ENCODE measurements at places on chromosomes 3 and 15.

- no peak for DNase-seq
Measured at GRCh38 chr3:168796339-168796738, 700.6 kb upstream of the GOLIM4 start.

DNA sequence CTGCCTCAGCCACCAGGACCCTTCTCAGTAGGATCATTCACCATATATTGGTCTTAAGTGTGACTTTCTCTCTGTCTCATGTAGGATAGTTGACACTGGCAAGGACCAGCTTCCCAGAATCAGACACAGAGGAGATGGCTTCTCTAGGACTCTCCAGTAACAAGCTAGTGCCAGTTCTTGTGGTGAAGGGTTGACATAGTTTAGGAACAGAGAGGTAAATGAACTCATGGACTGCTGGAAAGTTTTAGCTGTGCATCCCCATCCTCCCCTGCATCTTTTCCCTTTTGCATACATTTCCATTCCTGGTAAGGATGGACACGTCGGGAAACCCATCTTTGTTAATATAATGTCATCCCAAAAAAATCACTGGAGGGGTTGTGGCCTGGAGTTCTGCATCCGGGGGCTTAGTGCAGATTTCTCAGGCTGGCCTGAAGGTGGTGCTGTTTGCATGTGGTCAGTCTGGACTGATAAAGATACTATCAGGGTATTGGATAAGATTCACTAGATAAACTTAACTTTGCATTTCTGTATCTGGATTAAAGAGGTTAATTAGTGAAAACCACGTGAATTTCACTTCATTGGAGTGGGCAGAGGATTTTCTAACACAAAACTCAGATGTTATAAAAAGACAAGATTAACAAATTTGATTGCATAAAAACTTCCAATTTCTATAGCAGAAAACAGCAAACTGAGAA lies 110.8 kb downstream of the TBC1D2B start:
- peak; percentile 55 for DNase-seq

- no peak for DNase-seq
Measured at GRCh38 chr3:50128001-50128400, 27.1 kb upstream of the SEMA3F start.

DNA sequence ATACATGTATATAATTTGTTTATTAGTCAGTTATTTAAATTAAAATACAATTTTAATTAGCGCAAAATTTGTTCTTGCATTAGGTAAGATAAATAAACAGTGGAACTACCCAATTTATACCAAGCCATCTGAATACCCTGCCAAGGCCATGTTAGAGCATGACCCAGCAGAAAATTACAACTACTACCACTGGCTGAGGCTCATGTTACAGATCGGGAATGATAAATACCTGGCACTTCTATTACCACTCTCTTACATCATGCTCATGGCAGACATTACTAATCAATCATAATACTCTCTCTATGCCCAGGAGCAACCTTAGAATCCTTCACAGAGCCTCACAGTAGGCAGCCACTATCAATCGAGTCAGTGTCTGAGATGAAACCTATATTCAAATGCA lies 21.2 kb upstream of the LMOD3 start:
- DNase-seq = no peak

DNA sequence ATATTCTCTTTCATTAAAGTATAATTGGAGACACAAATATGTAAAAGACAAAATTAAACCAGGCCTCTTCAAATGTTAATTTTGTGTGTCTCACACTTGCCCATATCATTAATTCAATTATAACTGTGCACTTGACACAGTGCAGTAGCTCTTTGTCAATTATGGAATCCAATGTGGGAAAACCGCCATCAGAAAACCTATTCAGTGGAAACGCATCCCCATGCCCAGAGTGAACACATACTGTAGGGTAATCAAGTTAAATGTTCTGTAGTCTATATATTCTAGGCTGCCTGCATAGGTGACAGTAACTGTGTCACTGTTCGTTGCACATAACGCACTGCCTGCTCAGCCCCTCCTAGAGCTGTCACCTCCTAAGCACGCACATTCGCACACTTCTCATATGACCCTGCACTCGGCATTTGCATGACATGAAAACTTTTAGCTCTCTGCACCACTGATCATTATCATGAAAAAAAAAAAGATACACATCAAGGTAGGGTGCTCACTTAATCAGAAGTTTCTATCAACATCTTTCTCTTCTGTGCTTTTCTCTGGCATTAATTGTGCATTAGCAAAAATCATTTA lies 63.2 kb downstream of the MEIS2 start:
- DNase-seq = no peak

GRCh38 chr15:29225534-29226234 lies 43.9 kb downstream of the NSMCE3 start:
- DNase-seq = no peak

DNA sequence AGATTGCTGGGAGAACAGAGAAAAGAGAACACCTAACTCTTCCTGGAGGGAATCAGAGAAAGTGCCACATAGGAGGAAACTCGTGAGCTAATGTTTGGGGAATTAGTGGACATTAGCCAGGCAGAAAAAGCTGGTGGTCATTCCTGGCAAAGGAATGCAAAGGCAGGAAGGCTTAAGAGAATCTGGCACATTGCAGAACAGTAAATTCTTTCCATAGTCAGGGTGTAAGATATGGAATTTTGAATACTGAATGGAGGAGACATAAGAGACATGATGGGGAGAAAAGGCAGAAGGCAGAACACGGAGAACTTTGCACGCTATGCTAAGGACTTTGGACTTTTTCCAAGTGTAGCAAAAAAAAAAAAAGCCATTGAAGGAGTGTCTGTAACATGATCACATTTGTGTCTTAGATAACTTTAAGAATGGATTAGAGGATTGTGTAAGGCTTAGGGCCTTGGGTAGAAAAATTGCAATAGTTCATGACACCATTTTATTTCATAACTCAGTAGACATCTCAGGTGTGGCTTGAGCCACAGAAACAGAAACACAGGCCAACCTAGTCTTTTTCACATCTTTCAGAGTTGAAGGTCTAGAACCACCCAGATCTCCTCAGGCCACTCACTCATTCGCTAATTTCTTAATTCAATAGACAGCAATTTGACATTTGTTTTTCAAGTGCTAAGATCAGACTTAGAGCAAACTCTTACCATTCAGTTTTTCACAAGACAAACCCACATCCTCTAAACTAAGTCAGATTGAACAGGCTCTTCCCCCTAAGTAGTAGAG lies 31.2 kb upstream of the CCDC80 start:
- DNase-seq = peak; percentile 56

All from activated CD4-positive, alpha-beta T cell treated with anti-CD3 and anti-CD28 coated beads, Interleukin-2, Interleukin-4, amounts not matched to agents 100 ng/mL and 50 ng/mL, durations not matched to agents 16 hours and 8 hours (primary cell).